ENCODE measurements at places on chromosomes 1 and 21. TPM values are rescaled to one million over a fixed set of nuclear protein-coding genes. Genes with fewer than 3 reads are reported as not detected.

The LHX4 gene
- not detected for total RNA-seq

The TGFB2 gene
- total RNA-seq, result 9.2 TPM

The LRRIQ3 gene
- total RNA-seq, result 0.85 TPM

The ANKRD65 gene
- total RNA-seq, result not detected

DNA sequence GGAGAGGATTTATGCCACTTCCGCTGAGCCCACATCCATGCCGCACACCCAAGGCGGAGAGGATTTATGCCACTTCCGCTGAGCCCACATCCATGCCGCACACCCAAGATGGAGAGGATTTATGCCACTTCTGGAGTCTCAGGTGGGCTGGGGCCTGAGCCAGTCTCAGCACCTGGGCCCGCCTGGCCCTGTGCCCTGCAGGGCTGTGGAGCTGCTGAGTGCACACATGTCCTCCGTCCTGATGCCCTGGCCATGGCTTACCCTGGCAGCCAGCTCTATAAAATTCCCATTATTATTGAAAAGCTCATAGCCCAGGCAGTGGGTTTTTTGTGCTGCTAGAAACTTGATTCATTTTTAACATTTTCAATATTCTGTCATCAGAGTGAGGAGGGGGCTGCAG, 89.8 kb upstream of the TMEM51 start:
- no peak for DNase-seq

- DNase-seq, result no peak
Measured at GRCh38 chr1:195946500-195946899, 661.7 kb downstream of the KCNT2 start.

DNA sequence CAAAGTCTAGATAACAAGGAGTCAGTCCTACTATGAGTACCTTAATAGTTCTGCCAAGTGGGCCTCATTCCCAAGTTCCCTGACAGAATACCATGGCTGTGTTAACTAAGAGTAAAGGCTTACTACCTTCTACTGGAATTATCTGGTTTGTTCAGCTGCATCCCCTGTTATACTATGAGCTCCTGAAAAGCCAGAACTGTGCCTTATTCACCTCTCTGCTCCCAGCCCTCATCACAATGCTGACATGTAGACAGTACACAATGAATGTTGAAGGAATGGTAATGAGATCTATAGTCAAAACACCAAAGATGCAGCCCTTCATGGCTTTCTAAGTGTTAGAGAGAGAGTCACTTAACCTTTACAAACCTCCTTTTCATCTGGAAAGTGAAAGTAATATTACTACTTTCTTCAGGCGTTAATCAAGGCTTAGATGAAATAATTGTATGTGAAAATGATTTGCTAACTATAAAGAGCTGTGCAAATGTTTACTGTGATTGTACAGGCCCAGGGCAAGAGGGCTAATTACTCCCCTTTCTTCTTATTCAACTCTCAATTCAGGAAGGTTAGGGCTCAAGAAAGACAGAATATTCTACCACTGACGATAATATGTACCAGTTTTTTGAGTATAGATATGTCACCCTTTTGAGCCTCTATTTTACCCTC, 70.3 kb upstream of the MROH9 start:
- DNase-seq, result no peak
